Amniotic stem cell (primary cell): ENCODE measurements at places on chromosomes 16 and 17.

DNA sequence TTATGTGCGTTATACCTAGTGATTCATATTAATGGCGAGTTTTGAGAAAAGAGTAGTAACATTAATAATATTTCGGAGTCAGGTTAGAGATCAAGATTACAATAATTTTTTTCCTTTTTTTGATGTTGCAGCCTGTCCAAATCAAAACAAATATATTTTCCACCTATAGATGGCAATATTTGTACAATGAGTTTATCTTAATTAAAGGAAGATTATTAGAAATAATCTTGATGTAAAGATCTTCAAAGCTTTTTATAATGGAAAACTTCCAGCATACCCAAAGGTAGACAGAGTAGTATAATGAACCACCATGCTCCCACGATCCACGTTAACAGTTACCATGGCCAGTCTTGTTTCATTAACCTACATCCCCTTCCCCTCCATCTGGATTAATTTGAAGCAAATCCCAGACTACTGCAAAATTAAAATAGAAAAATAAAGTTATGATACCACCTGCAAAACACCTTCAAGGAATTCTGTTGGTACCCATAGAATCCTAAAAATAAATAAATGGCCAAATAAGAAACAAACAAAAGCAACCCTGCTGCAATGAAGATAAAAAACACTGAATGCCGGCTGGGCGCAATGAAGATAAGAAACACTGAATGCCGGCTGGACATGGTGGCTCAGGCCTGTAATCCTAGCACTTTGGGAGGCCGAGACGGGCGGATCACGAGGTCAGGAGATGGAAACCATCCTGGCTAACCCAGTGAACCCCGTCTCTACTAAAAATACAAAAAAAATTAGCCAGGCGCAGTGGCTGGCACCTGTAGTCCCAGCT lies 46.5 kb upstream of the GINS3 start:
- DNase-seq, result no peak

- DNase-seq, result no peak
These were observed 11.2 kb downstream of the P2RX1 start for GRCh38 chr17:3905017-3905520.

DNA sequence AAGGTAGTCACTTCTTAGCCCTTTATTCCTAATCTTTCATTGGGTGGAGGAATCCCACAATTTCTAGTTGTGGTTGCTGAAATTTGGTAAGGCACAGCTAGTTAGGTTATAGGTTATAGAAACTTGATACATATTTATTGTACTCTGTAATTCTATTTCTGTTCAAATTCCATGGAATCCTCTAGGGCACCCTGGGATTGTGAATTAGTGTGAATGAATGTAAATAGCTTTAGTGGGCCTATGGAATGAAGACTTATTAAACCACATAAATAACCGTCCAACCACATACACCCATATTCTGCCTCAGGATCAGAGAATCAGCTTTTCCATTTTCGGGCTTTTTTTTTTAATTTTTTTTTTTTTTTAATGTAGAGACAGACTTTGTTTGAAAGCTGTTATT lies 9.2 kb downstream of the TANC2 start:
- no peak for DNase-seq

DNA sequence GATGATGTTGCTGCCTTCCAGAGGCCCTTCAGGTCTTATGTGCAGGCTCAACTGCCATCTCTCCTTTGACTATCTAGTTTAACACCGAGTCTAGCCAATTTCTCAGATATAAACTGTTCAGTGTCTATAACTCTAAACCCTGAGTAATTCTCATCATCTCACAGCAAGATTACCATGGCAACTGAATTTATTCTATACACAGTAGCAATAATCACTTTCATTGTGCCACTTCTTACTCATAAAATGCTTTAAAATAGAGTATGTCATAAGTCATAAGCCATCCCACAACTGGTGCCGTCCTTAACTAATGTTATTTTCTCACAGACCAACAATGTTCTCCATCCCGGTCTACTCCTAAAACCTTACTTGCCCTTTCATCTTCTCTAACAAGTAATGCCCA lies 45.0 kb downstream of the SYNRG start:
- DNase-seq, result no peak

- DNase-seq, result no peak
These were observed 771.0 kb downstream of the KCNJ18 start for GRCh38 chr17:22463110-22463850.

DNA sequence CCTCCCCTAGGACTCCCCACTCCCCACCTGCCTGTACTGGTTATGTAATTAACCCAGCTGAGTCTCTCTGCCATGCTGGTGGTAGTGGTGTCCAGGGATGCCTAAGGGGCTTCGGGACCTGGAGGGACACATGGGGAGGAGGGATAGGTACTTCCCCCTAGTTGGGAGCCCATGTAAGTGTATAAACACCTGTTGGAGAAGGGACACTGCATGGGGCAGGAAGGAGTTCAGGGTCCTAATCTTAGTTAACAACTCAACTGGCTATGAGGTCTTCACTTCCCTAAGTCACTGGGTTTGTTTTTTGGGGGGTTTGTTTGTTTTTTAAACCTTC lies 1.3 kb downstream of the RASL10B start:
- DNase-seq, result no peak

DNA sequence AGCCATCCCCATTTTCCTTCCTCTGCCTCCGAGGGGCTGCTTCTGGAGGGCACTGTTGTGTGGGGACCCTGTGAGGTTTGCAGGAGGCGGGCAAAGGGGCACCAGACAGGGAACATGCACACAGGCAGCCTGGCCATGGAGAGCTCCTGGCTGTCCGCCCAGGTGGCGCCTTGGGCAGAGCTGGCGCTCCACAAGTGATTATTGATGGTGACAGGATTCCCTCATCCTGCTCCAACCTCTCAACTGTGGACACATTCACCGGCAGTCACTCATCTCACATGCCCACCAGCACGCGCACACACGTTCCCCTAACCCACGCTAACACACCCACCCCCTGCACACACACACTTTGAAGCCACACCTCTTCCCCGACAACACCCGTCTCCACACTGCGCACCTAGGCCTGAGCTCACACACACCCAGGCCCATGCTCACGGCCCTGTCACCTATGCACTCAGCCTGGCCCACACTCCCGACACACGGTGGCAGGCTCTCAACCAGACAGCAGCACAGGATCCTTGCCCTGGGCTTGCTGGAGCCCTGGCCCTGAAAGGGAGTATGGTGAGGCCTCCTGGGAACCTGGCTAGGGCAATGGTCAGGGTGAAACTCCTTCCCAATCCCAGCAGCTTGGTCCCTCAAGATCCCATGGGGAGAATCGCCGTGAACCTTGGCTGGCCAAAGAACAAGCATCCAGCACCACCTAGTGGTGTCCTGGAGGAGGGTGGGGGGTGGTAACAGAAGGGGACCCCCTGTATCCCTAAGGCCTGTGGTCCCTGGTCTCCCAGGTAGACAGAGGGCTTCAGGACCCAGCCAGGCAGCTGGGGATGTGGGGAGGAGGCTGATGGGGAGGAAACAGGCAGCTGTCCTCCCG lies 3.6 kb downstream of the PNMT start:
- DNase-seq, result no peak

GRCh38 chr17:59415397-59415796 lies 83.9 kb downstream of the YPEL2 start:
- no peak for DNase-seq

- no peak for DNase-seq
These were observed 13.5 kb downstream of the KNOP1 start for GRCh38 chr16:19704321-19705145.
